CD4-positive, alpha-beta T cell treated with Interleukin-6 for 4 hours (primary cell): ENCODE measurements at places on chromosomes 5 and 9.
A peak's percentile ranks its signal among the peaks of the same experiment; 100 is the strongest.

DNA sequence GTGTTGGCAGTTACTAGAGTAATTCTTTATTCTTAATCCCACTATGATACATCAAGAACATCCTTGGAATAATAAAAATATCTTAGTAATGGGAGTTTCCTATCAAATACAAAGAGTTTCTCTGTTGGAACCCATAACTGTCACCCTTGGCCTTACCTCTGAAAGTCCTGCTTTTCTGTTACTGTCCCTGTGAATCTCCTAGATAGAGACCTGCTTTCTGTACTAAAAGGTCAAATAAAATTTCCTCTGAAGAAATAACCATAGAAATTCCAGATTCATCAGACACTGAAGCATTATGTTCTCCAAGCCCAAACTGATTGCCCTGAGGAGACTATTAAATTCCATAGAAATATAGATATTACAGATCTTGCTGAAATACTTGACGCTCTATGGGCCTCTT is 63.0 kb downstream of the KCNV2 start:
- DNase-seq = no peak

DNA sequence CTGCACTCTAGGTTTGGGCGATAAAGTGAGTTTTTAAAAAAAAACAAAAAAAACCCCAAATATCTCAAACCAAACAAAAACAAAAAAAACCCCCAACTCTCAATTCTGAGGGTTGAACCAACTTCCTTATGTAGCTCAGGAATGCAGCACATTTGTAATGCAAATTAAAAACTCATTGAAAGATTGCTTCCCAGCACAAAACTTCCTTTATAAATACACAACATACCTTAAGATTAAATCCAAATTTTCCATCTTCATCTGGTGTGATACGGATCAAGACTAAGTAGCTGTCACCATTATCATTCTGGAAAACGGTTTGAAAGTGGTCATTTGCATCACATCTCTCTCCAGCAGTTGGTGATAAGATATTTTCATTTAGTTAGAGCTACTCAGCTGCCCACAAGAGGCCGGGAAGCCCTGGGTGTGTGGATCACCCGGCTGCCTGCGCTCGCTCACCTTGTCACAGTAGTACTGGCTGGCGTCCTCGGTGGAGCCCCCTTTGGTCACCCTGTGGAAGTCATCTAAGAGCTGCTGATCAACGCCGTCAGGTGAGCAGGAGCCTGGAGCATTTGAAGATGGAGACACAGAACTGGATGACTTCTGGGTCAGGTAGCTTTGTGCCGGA is 88.2 kb downstream of the PTPN3 start:
- DNase-seq = no peak

GRCh38 chr9:15475923-15476536 is 34.7 kb downstream of the PSIP1 start:
- no peak for DNase-seq

- no peak for DNase-seq
Measured at GRCh38 chr9:7147121-7148090, 389.6 kb downstream of the KDM4C start.

GRCh38 chr5:94184870-94185269 is 433.5 kb downstream of the KIAA0825 start:
- no peak for DNase-seq

DNA sequence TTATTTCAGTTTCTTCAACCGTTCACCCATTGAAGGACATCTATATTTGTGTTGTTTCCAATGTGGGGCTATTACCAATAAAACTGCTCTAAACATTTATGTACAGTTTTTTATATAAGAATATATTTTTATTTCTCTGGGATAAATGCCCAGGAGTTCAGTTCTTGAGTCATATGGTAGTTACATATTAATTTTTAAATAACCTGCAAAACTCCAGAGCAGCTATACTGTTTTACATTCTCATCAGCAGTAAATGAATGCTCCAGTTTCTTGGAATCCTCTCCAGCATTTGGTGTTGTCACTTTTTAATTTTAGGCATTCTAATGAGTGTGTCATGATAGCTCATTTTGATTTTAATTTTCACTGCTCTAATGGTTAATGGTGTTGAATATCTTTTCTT is 36.2 kb downstream of the CDK7 start:
- no peak for DNase-seq

- peak; percentile 42 for DNase-seq
Measured at GRCh38 chr5:98770209-98770910, 3.1 kb upstream of the RGMB start.

- DNase-seq = peak; percentile 69
Measured at GRCh38 chr5:50711280-50711679, 44.8 kb downstream of the PARP8 start.

DNA sequence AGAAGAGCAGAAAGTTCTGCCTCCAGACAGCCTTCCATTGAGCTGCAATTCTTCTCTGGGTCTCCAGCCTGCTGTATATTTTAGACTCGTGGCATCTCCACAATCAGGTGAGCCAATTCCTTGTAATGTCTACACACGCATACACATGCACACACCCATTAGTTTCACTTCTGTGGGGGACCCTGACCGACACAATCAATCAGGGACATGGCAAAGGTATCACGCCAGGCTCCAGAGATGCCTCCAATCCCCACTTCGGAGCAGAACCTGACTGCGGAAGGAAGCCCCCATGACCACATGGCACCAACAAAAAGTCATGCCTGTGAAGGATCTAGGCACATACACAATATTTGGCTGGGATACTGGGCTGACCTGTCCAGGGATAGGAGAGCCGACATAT is 21.4 kb downstream of the SEMA4D start:
- peak; percentile 4 for DNase-seq

DNA sequence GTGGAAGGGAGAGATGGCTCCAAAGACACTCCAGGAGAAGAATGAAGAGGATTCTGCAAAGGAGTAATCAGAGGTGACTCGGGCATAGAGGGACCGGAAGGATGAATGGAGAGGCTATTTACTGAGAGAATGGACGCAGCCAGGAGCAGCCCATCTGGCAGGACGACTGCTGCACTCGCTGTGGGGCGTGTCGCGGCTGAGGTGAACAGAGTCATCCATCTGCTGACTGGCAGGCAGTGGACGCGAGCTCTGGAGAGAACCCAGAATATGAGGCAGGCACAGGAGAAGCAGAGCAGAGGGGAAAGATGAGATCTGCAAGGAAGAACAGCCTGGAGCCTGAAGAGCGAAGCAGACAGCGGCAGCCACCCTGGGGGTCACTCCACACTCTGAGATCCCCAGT is 16.4 kb downstream of the FGF1 start:
- DNase-seq = no peak

- no peak for DNase-seq
Measured at GRCh38 chr5:135491038-135491551, 38.9 kb upstream of the TIFAB start.

- DNase-seq = no peak
Measured at GRCh38 chr9:22657713-22658112, 211.1 kb downstream of the DMRTA1 start.

DNA sequence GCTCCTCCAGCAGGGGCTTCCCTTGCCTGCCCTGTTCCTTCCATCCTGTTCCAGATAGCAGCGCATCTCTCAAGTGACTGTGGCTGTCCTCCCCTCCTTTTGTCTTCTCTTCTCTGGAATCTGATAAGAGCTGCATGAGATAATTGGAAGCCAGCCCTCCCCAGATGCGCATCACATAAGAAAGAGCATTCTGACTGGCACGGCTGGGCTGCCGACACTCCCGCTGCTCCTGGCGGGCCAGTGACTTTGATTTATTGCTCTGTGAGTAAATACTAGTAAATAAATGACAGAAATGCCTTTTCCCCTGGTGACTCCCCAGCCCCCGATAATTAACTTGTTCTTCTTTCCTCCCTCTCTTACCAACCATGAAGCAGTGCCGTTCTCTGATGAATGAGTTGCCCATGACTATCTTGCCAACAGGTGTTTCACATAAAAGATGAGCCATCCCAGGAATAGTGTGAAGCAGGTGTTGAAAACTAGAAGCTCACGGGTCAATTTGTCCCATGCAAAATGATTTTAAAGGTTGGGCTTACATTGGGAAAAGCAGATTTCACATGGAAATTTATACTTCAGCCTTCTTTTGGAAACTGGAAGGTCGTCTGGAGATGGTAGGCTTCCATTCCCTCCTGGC is 212.3 kb downstream of the ERCC6L2 start:
- DNase-seq = no peak

GRCh38 chr5:31755676-31756230 is 116.8 kb downstream of the PDZD2 start:
- DNase-seq = no peak

DNA sequence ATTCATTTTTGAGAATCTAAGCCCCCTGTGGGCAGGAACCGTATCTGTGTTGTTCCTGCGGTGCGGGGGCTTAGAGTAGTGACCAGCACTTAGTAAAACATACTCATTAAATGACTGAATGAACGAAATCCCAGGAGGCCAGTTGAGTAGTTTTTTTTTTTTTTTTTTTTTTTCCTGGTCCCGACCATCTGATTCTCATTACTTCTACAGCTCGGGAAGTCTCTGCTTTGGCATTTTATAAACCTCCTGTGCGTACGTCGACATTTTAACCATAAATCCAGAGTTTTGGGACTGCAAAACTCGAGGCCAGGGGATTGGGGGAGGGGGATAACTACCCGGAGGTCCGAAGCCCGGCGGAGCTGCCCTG is 31.5 kb upstream of the SPRY4 start:
- DNase-seq = no peak

DNA sequence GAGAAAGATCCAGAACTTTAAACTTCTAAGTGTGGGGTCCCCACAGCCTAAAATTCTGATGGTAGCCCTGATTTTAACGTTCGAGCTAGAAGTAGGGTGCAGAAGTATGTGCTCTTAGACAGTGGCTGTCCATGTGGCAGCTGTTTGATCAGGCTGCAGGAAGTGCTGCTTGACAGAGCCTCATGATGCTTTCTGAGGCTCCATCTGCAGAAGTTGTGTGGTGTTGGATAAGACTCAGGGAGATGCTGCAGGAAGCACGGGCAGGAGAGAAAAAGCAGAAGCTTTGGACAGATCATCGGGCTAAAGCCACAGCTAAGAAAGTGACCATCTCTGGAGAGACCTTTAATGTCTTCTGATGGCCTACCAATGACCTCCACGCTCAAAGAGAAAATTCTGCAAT is 8.1 kb downstream of the MTMR12 start:
- no peak for DNase-seq

DNA sequence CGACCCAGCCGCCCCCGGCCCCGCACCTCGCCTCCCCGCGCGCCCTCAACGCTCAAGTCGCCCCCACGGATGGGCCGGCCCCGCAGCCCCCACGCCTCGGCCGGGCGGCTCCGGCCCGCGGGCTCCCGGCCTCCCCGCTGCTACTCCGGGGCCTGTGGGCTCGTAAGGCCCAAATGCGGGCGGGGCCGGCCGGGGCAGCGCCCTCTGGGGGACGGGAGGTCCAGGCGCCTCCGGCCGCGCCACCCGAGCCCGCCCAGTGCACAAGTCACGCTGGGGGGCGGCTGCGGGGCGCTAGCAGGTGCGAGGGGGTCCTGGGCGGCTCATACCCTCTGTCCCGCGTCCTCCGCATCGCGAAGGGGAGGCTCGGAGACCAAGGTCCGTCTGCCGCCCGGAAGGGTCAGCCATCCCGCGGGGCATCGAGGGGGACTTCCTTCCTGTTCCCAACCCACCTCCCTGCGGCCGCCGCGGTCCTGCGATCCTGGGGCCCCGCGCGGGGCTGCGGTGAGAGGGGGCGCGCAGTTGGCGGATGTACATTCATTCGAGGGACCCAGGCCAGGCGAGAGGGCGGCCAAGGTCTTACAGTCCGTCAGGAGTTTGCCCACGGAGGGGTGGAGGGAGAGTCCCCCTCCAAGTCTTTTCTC is at the start of gene CIZ1:
CIZ1 (minus strand) TSS at position 167 of the 641 bp plus-strand sequence. CDS start 715 bp downstream, outside the sequence.
- DNase-seq = peak; percentile 81

DNA sequence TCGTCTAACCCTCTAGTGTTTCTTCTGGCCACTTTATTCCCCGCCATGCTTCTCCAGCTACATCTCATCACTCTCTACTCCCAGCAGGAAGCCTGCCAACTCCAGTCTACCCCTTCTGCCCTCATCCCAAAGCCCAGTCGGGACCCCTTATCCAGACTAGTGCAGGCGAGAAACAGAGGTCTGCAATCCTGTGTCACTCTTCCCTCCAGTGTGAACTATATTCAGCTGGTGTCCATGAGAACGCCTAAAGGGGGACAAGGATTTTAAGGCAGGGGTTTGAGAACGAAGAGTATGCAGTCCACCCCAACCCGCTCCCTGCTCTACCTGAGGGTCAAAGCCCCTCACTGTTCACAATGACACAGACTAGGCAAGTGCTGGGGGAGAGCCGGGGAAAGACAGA is 41.7 kb upstream of the GABRP start:
- no peak for DNase-seq

- no peak for DNase-seq
Measured at GRCh38 chr5:163260961-163261360, 176.4 kb upstream of the CCNG1 start.

DNA sequence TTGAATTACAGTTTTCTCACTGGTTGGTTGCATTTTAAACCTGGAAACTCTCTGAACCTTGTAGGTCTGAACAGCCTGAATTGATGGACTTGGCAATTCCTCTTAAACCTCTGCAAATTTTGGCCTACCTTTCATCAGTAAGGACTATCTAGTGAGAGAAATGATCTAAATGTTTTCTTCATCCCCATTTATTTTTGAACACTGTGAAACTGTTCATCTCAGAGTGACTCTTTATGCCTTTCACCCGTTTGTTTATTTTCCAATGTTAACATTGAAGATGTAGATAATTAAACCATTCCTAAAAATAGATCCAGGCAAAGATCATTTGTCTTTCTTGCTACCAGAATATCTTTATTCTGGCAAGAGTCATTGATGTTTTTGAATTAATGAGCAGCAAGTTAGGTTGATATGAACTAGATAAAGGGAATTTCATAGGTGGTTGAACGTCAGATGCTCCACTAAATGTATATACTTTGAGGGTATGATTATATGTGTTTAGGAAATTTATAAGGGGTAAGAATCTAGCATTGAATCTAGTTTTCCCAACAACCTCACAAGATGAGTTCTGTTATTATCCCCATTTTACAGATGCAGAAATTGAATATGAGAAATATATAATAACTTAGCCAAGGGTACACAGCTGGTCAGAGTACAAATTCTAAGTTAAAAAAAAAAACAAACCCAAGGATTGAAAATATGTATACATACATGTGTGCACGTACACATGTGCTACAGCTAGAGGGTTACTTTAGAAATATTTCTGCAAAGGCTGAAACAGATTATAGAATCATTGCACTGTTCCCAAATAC is 3.4 kb downstream of the CPEB4 start:
- DNase-seq = no peak

DNA sequence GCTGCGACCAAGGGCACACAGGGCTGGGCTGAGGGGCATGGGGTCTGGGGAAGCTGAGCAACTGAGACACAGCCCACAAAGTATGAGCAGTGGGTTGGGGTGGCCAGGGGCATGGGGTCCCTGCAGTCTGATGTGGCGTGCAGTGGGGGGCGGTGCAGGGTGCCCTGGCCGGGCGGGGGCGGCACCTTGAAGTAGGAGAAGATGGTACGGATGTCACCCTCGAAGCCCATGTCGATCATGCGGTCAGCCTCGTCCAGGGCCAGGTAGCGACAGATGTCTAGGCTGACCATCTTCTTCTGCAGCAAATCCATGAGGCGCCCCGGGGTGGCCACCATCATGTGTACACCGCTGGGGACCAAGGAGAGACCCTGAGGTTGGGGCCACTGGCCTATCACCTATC is 3.3 kb downstream of the DDX41 start:
- DNase-seq = no peak
